Stimulated activated CD4-positive, alpha-beta T cell treated with anti-CD3 and anti-CD28 coated beads, Interleukin-1b, Interleukin-23, amount 100 ng/mL, for 1 hour (primary cell): ENCODE measurements at places on chromosomes 7 and 10.

GRCh38 chr7:106890952-106891351 is 25.9 kb downstream of the PIK3CG start:
- no peak for DNase-seq

- no peak for DNase-seq
Measured at GRCh38 chr10:36345807-36346206, 703.7 kb upstream of the FZD8 start.

DNA sequence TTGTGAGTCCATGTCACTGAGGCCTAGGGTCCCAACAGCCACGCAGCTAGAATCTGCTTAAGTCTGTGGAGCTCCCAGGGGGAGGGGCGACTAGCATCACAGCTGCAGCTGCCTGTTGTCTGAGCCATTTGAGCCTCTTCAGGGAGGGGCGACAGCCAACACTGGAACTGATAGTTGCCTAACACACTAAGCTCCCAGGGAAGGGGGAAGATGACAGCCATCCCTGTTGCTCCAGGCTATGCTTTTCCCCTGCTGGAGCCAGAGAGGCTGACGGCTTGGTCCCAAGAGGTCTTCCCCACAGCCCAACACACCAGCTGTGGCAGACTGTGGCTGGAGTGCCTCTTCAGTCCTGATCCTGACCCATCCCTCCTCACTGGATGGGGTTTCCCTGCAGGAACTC is 817.5 kb downstream of the NXPH1 start:
- no peak for DNase-seq

DNA sequence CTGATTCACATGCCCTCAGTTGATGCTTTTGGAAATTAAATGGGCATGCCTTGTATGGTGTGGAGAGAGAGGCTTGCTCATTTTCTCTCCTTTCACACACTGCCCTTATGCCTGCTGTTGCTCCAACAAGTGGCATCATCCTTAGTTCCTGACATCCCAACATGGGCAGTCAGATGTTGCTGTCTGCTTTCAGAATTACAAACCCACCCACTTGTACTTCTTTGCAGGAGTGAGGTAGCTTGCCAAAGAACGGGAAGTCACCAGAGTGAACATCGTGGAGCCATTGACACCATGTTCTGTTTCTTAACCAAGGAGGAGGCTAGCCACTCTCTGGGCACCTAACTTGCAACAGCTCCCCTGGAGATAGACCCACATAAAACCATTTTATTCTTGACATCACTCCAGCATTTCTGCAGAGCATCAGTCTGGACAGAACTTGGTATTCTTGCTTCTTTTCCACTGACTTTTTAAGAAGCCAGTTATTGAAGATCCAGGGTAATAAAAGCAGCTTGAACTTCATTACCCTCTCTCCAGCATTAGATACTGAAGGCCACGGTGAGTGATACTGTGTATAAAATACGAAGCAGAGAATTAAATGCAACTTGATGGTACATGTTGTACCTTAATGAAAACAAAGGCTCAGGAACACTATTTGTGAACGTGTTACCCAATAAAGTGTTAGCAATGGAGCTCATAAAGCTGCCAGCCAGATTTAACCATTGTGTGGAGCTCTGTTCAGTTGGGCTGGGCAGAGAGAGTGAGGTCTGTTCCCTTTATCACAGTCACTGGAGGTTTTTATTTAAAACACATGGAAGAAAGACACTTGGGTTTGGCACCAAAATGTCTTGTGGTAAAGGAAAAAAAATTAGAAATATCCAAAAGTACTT is 195.8 kb upstream of the HABP2 start:
- DNase-seq, result no peak

- DNase-seq, result no peak
Measured at GRCh38 chr7:153934048-153934447, 118.2 kb upstream of the DPP6 start.

- DNase-seq, result no peak
Measured at GRCh38 chr10:110456046-110456445, 41.7 kb upstream of the DUSP5 start.

- DNase-seq, result no peak
Measured at GRCh38 chr7:127678947-127679346, 27.0 kb downstream of the SND1 start.

GRCh38 chr10:70993051-70993450 is 104.7 kb upstream of the PCBD1 start:
- DNase-seq, result no peak

DNA sequence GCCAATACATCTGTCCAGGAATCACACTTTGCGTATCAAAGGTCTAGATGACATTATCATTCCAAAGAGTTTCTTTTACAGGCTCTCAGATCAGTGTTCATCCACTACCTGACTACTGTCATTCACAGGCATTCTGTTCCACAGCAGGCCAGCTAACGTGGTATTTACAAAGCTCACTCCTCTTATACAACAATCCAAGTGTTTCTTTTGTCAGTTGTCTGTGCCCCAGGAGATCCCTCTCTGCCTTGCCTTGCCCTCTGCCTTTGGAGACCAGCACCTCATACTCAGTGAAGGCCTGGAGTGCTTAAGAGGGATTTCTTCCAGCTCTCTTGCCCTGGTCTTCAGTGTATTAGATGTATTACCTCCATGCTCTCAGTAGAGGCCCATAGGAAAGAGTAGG is 34.6 kb upstream of the CC2D2B start:
- no peak for DNase-seq

DNA sequence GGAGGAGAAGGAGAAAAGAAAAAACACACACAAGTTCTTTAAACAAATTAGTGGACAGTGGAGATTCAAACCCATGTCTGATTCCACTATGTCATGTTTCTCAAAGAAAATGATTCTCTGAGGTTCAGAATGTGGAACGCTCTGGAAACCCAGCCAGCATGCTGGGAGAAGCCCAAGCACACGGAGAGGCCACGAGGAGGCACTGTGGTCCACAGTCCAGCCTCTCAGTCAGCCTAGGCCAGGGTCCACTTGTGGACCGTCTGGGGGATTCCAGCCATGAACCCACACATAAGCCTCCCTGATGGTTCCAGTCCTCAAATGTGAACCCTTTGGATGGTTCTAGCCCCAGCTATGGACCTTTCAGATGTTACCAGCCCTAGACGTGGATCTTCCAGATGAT is 73.4 kb downstream of the CAV1 start:
- DNase-seq, result no peak

- DNase-seq, result no peak
Measured at GRCh38 chr7:99249985-99250575, 22.6 kb upstream of the MYH16 start.

DNA sequence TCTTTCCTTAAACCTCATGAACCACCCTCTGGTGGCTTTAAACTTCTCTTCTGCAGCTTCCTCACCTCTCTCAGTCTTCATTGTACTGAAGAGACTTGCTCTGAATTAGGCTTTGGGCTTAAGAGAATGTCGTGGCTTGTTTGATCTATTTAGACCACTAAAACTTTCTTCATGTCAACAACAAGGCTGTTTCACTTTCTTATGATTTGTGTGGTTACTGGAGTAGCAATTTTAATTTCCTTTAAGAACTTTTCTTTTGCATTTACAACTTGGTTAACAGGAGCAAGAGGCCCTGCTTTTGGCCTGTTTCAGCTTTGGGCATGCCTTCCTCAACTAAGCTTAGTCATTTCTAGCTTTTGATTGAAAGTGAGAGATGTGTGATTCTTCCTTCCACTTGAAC is 38.1 kb upstream of the CDHR3 start:
- DNase-seq, result no peak

DNA sequence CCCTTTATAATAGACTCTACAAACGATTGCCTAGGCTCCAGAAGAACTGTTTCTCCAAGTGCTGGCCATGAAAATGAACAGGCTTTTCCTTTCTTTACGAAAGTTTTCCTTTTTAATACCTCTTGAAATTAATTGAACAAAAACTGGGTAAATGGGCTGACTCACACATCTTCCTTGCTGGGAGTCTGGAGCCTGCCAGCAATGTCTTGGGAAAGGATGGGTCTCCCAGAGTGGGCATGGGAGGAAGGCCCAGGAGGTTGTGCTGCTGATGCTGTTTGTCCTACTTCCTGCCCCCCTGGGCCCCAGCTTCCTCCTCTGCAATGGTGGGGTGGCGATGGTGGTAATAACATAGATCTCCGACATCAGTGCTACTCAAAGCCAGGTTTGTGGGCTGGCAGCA is 174.1 kb downstream of the RPS24 start:
- no peak for DNase-seq
